ENCODE measurements at places on chromosomes 6 and 20.

- DNase-seq: peak; percentile 23
Measured at GRCh38 chr6:141677598-141678211, 455.0 kb upstream of the GJE1 start.

- no peak for DNase-seq
Measured at GRCh38 chr6:103113416-103113815, 1719.9 kb downstream of the GRIK2 start.

DNA sequence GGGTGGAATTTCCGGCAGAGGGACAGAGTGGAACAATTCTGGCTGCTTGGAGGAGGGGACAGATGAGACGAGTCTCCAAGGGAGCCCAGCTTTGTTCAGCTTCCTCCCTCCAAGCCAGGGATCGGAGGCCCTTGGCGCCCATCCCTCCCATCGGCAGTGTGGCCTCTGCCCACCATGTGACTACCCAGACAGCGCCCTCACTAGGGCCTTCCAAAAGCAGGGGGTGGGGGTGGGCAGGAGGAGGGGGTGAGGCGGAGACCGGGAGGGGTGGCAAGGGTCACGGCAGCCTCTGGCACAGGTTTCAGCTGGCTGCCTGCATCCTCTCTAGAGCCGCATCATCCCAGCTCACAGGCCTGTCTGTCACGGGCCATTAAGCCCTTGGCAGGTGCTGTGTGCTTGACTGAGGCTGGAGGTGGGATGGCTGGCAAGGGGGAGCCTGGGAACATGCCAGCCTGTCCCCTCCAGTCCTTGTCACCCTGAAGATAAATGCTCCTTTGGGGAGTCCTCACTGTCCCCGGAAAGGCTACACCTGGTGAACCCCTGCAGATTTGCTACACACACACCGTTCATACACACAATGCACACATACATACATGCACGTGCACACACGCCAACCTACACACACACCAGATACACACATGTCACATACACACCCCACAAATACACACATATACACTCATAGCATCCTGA lies 6.2 kb upstream of the FGD2 start:
- DNase-seq: peak; percentile 90

DNA sequence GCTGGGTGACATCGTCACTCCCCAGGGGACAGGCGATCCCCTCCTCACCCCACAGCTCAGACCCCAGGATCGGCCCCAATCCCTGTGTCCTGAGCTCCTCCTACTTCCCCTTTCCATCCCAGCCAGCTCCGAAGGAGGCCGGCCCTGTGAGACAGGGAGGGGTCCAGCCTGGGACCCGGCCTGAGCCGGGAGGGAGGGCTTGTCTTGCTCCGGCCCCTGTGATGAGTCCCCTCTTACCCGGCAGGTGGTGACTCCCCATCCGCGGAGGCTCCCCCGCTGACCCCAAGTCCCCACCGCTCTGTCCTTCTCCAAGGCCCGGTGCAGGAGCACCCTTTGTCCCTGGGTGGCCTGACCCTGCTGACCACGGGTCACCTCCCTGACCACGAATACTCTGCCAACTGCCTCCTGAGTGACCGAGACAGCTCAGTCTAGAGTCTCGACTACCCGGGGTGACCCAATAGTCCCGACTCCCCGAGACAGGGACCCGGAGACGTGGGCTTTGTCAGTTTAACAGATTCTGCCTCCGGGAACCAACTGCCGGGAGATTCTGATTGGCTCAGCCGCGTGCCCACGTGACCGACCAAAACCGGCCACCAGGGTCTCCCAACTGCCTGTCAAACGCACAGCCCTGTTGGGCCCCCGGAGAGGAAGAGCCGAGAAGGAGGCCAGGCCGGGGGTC lies 187.4 kb upstream of the PROKR2 start:
- no peak for DNase-seq

- DNase-seq: peak; percentile 85
Measured at GRCh38 chr6:146785001-146785585, 186.3 kb downstream of the ADGB start.

DNA sequence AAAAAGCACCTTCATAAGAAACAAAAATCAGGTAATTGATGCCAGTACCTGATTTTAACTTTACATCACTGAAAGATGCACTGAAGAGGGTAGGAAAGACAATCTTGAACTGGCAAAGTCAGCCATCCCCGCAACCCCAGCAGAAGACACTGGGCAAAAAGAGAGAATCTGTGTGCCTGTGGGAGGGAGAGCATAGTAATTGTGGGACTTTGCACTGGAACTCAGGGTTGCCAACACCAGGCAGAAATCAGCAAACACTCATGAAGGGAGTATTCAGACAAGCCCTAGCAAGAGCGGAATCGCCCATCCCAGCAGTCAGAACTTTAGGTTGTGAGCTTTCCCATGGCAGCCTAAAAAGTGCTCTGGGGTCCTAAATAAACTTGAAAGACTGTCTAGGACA lies 344.6 kb upstream of the GJE1 start:
- DNase-seq: no peak

DNA sequence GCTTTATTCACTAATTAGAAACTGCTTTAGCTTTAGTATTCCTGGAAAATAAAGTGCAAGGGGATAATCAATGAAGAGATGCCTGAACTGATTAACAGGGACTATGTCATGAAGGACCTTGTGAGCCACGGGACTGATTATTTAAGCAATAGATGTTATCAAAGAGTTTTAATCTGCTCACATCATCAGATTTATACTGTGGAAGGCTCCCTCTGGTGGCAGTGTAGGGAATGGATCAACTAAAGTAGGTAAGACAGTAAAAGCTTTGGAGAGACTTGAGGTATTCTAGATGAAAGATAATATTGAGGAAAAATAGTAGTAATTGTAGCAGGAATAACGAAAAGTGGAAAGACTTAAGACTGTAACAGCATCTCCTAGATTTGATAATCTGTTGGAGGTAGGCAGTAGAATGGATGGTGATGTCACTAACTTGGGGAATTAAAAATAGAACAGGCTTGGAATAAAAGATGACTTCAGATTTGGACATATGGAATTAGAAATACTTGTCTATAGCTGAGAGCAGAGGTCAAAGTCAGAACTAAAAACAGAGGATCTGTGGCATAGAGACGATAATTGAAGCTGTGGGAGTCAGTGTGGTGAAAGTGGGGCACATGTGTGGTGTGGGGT lies 80.3 kb upstream of the HTR1E start:
- peak; percentile 19 for DNase-seq

GRCh38 chr6:45591306-45591705 lies 213.6 kb upstream of the SUPT3H start:
- no peak for DNase-seq

DNA sequence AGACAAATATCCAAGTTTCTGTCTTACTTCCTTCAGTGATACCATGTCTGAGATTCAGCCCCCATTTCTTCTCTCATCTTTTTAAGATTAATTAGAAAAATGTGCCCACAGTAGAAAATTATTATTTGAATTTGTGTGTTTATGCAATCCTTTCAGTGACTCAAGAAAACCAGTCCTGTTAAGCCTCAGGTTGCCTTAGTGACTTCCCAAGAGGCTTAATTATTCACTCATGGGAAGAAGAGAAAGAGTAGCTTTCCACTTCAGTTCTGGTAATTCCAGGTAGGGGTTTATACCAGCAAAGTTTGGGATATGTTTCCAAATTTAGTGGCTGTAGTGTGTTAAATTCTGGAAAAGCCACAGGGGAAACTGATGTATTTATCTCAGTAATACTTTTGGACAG lies 149.1 kb downstream of the RIMS1 start:
- DNase-seq: peak; percentile 6

DNA sequence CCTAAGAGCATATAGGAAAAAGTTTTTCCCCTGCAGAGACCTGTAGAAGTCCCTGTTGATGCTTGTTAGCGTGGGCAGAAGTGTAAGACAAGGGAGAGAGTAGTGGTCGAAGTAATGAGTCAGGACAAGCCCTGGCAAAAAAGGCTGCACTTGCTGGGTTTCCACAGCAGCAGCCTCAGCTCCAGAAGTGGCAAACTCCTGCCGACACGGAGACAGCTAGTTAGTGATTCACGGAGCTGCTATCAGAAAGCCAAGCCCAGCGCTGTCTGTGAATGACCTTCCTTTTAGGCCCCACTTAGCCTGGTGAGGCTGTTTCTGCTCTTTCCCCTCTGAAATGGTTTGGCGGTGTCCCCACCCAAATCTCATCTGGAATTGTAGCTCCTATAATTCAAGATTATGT lies 109.1 kb downstream of the FAM50B start:
- no peak for DNase-seq

GRCh38 chr6:150491131-150491810 lies 108.4 kb upstream of the PLEKHG1 start:
- no peak for DNase-seq

- peak; percentile 47 for DNase-seq
Measured at GRCh38 chr20:17339000-17339399, 112.2 kb downstream of the PCSK2 start.

DNA sequence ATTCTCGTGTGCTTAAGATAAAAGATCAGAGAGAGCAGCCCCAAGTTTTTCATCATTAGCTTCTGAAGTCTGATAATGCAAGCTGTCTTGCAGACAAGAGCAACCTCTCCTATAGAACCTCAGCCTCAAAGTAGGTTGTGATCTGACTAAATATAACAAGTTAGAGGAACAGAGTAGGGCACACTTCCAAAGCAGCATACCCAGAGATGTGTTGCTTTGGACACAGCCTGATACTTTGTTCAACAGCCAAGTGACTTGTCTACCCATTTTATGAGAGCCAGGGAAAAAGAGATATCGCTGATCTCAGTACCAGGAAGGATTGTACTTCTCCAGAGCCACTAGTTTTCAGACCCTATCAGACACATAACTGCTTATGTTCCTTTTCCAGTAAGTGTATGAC lies 44.2 kb upstream of the OPRM1 start:
- DNase-seq: no peak

DNA sequence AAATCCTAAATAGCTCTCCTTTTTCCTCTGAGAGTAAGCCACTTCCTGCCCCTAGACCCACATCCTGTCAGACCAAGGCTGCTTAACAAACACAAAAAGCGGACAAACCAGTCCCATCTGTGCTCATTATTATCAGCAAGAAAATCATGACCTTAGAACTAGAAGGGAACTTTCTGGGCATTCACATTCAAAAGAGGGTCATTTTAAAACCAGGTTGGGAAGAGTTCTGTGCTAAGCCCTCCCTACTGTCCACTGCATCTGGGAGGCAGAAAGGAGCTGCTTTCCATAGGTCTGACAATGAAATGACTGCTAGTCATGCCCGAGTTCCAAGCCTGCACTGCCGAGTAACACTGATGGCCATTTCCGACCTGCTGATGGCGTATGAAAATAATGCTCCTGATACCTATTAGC lies 15.4 kb downstream of the EZR start:
- DNase-seq: no peak

- DNase-seq: no peak
Measured at GRCh38 chr6:139520321-139520768, 145.9 kb upstream of the CITED2 start.

- DNase-seq: no peak
Measured at GRCh38 chr6:36127462-36128016, 2.8 kb upstream of the MAPK13 start.

DNA sequence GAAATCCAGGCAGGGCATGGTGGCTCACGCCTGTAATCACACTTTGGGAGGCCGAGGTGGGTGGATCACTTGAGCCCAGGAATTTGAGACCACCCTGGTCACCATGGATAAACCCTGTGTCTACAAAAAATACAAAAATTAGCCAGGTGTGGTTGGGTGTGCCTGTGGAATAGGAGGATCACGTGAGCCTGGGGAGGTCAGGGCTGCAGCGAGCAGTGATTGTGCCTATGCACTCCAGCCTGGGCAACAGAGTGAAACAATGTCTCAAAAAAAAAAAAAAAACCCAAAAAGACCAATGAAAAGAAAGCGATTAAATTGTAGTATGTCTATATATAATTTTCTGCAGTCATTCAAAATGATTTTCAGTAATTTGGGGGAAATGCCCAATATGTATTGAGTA lies 70.3 kb downstream of the ITCH start:
- DNase-seq: no peak

DNA sequence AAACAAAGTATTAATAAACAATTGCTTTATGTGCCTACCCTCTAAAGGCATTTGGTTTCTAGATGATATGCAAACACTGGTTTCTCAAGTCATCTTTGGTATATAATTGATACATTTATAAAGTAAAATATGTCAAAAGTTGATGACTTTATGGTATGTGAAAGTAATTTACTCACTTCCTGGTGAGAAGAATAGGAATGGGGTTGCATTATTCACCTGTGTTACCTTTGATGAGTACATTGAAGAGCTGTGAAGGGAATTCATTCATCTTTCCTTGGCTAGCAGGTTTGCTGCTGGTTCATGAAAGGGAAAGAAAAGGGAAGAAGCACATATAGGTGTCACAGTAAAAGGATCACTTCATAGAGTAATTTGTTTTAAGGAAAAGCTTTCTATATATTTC lies 20.4 kb downstream of the RNF217 start:
- DNase-seq: no peak

DNA sequence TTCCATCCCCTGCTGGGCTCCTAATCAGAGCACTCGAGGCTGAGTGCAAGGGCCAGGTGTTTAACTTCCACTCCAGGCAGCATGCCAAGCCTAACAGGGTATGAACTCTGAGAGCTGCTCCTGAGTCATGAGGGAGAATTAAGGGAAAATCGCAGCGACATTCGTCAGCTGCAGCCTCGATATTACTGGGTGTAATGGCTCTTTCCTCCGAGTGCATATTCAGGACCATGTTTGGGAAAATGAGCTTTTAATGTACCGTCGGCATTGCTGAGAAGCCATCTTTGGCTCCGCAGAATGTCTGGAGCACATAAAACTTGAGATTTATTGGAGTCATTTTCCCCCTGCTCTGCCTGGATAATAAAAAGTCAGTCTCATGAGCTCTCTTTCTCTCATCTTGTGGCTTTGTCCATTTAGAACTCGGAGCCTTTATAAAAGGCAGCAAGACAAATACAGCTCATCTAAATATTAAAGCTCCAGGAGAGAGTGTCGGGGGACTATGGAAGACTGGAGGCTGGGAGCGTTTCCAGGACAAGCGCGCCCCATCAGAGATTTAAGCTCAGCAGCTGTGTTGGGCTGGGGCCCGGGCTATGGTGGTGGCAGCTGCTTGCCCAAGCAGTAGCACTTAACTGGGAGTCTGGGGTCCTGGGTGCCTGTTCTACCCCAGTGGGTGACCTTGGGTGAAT lies 103.7 kb downstream of the TOX2 start:
- DNase-seq: peak; percentile 100

- DNase-seq: peak; percentile 77
Measured at GRCh38 chr6:52407467-52407866, 12.7 kb upstream of the EFHC1 start.

- DNase-seq: no peak
Measured at GRCh38 chr6:85412911-85413430, 36.9 kb upstream of the NT5E start.

DNA sequence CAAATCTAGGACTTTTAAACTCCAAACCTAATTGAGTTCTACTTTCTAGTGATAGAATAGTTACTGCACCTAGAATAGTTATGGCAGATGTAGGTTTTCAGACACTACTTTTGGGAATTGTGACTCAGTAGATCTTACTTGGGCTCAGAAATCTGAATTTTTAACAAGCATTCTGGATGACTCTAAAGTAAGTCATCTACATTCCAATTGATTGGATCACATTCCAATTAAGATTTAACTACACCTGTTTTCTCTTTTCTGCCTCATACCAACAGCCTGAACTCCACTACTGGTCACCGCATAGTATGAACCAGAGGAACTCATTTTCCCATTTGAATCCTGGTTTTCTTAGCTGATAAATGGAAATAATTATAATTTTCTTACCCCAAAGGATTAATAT lies 49.5 kb upstream of the TFAP2D start:
- DNase-seq: no peak

GRCh38 chr6:53903357-53903756 lies 108.6 kb downstream of the LRRC1 start:
- no peak for DNase-seq

Data from NCI-H1417 (cell line).